ENCODE measurements at places on chromosomes 2 and 18. TPM values are rescaled to one million over a fixed set of nuclear protein-coding genes. Genes with fewer than 3 reads are reported as not detected.

The OSBPL6 gene
- total RNA-seq = 0.42 TPM

- H3K4me3 ChIP-seq = no peak overlapping the region
- H3K27me3 ChIP-seq = peaks cover 46% of the 10 kb centered on the region
- H3K27ac ChIP-seq = no peak overlapping the region
- no peak for DNase-seq
These were observed 14.7 kb downstream of the UGT1A10 start for GRCh38 chr2:233650981-233651380.

- DNase-seq = no peak
- peaks cover 58% of the 10 kb centered on the region for H3K4me1 ChIP-seq
- H3K27ac ChIP-seq = peak overlapping the region; percentile 100
These were observed 40.7 kb downstream of the PCBP1 start for GRCh38 chr2:70128005-70128404.

GRCh38 chr2:96108151-96108540, 8.2 kb downstream of the ADRA2B start:
- no peak overlapping the region for H3K4me3 ChIP-seq
- H3K27ac ChIP-seq = no peak overlapping the region
- DNase-seq = no peak
- no peaks in the 10 kb centered on the region for H3K27me3 ChIP-seq
- H3K4me1 ChIP-seq = no peaks in the 10 kb centered on the region

The SERPINB10 gene
- not detected for total RNA-seq

The TMEM214 gene
- total RNA-seq = 47.3 TPM

DNA sequence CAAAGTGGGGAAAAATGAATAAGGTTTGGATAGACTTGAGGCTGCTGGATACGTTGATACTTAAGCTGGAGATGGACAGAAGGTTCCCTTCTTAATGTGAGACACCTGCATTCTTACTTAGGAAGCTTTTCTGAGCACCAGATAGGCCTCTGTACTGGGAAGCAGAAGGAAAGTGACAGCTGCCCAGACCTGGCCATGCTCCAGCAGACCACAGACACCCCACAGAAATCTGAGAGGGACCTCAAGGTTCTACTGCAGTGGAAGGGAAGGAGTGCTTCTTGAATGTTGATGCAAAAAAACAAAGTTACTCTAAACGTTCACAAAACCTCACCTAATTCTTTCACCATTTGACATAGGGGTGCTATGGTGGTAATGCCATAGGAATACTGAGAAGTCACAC, 642.1 kb upstream of the ID2 start:
- no peaks in the 10 kb centered on the region for H3K27me3 ChIP-seq
- H3K4me3 ChIP-seq = no peak overlapping the region
- H3K36me3 ChIP-seq = no peaks in the 10 kb centered on the region
- no peak overlapping the region for H3K27ac ChIP-seq

- H3K27me3 ChIP-seq = no peaks in the 10 kb centered on the region
- H3K4me3 ChIP-seq = no peak overlapping the region
- DNase-seq = no peak
- no peak overlapping the region for H3K27ac ChIP-seq
- H3K4me1 ChIP-seq = no peaks in the 10 kb centered on the region
These were observed 290.2 kb upstream of the TMEFF2 start for GRCh38 chr2:192484903-192485302.

GRCh38 chr18:28808373-28808772, 631.4 kb upstream of the CDH2 start:
- H3K27ac ChIP-seq = no peak overlapping the region
- no peaks in the 10 kb centered on the region for H3K36me3 ChIP-seq
- no peaks in the 10 kb centered on the region for H3K27me3 ChIP-seq
- H3K4me3 ChIP-seq = no peak overlapping the region
- H3K4me1 ChIP-seq = no peaks in the 10 kb centered on the region

The WNT6 gene
- total RNA-seq = not detected

- H3K36me3 ChIP-seq = no peaks in the 10 kb centered on the region
- H3K4me1 ChIP-seq = peaks cover 6% of the 10 kb centered on the region
- H3K27ac ChIP-seq = no peak overlapping the region
- H3K4me3 ChIP-seq = no peak overlapping the region
- no peak for DNase-seq
- peaks cover 1% of the 10 kb centered on the region for H3K27me3 ChIP-seq
These were observed 33.2 kb downstream of the MLPH start for GRCh38 chr2:237520290-237520689.

The TTR gene
- not detected for total RNA-seq

DNA sequence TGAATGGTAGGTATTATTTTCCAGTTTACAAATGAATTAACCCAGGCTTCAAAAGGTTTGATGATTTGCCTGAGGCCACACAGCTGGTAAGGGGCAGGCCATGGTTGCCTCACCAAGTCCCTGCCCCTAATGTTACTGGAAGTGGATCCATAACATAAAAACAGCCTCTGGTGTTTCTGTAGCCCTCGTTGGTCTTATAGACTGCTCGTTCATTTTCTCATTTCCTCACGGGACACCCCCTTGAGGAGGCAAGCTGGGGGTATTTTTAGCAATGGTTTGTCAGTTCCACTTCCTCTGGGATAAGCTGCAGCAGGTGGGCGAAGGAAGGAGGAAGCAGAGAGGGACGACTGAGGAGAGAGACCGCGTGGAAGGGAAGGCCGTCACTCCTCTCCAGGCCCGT, 32.9 kb upstream of the NDUFV2 start:
- no peak for DNase-seq
- H3K4me3 ChIP-seq = no peak overlapping the region
- no peaks in the 10 kb centered on the region for H3K27me3 ChIP-seq
- peaks cover 18% of the 10 kb centered on the region for H3K4me1 ChIP-seq
- H3K27ac ChIP-seq = no peak overlapping the region
- no peaks in the 10 kb centered on the region for H3K36me3 ChIP-seq

GRCh38 chr2:171741189-171741588, 53.9 kb downstream of the DYNC1I2 start:
- H3K4me1 ChIP-seq = peaks cover 14% of the 10 kb centered on the region
- no peak overlapping the region for H3K4me3 ChIP-seq
- H3K27me3 ChIP-seq = no peaks in the 10 kb centered on the region

- H3K27me3 ChIP-seq = no peaks in the 10 kb centered on the region
- no peaks in the 10 kb centered on the region for H3K4me1 ChIP-seq
- no peak overlapping the region for H3K4me3 ChIP-seq
- no peak overlapping the region for H3K27ac ChIP-seq
These were observed 437.4 kb upstream of the MC4R start for GRCh38 chr18:60809937-60810336.

DNA sequence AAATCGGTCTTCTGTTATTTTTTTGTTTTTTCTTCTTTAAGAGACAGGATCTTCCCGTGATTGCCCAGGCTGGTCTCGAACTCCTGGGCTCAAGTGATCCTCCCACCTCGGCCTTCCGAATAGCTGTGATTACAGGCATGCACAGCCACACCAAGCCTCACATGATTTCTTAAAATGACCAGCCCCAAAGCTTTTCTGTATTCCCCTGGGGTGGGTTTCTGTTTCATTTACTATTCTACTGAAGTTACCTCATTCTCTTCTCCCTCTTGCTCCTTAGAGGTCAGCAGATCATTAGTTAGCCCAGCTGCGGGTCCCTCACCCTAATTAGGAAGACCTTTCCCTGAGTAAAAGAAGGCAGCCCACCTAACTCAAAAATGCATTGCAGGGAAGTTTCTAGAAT, 27.6 kb downstream of the SLC1A4 start:
- H3K4me3 ChIP-seq = no peak overlapping the region
- H3K36me3 ChIP-seq = peaks cover 5% of the 10 kb centered on the region

DNA sequence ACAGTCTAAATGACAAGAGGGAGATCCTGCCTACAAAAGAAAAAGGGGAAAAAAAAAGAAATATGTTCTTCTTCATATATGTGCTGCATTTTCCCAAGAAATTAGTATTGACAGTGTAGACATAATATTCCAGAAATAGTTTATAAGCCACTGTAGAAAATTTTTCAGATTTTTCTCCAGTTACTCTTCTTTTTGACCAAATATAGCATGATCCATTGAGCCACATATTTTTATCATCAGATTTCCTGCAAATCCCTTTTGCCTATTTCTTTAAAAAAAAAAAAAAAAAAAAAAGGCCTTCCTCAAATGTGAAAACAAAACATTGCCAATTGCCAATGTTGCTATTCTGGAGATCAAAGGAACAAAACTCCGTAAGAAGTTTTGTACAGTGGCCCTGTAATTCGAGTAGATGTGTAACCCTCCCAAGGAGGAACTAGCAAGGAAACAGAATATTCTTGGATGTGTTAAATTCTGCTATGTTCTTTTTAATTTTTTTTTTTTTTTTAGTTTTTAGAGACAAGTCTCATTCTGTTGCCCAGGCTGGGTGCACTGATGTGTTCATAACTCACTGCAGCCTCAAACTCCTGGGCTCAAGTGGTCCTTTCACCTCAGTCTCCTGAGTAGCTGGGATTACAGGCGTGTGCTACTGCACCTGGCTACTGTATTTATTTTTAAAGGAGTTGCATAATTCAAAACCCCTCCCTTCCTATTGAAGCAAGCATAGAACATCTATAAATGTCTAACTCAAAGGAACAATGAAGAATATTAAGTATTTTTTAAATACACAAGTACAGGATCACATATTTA, 12.5 kb upstream of the CABYR start:
- no peak overlapping the region for H3K4me3 ChIP-seq
- no peaks in the 10 kb centered on the region for H3K27me3 ChIP-seq
- H3K36me3 ChIP-seq = peaks cover 12% of the 10 kb centered on the region
- H3K27ac ChIP-seq = no peak overlapping the region
- DNase-seq = no peak
- H3K4me1 ChIP-seq = peaks cover 9% of the 10 kb centered on the region

DNA sequence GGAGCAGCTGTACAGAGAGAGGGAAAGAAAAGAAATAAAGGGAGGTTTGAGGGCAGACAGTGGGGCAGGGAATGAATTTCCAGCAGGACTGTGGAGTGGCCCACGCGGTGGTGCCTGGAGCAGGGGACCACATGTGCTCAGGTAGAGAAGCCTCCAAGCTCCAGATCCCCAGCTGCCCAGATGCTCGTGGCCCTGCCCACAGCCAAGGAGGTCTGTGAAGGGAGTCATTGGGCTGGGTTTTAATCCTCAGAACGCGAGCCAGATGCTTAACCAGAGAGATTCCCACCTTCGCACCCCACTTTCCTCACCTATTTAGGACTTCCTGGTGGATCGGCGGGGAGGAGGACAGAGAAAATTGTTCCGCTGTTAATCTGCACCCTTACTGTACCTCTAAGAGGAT, 369.4 kb downstream of the PARD3B start:
- no peak for DNase-seq
- H3K36me3 ChIP-seq = peaks cover 2% of the 10 kb centered on the region
- H3K4me3 ChIP-seq = no peak overlapping the region
- no peaks in the 10 kb centered on the region for H3K4me1 ChIP-seq

DNA sequence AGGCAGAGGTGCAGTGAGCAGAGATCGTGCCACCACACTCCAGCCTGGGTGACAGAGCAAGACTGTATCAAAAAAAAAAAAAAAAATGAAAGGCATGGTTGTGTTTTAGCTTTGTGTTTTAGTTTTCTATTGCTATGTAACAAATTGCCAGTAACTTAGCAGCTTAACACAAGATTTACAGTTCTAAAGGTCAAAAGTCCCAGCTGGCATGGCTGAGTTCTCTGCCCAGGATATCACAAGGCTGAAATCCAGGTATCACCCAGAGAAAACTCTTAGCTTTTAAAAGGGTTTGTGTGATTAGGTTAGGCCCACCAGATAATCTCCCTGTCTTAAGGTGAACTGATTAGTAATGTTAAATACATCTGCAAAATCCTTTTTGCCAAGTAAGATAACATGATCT, 107.7 kb upstream of the YPEL5 start:
- DNase-seq = no peak
- no peak overlapping the region for H3K4me3 ChIP-seq
- H3K27me3 ChIP-seq = peaks cover 36% of the 10 kb centered on the region
- no peaks in the 10 kb centered on the region for H3K36me3 ChIP-seq
- H3K27ac ChIP-seq = no peak overlapping the region
- peaks cover 2% of the 10 kb centered on the region for H3K4me1 ChIP-seq

The CUL3 gene
- 94.8 TPM for total RNA-seq

- H3K4me3 ChIP-seq = no peak overlapping the region
- no peak overlapping the region for H3K27ac ChIP-seq
- no peaks in the 10 kb centered on the region for H3K27me3 ChIP-seq
- no peak for DNase-seq
- H3K4me1 ChIP-seq = no peaks in the 10 kb centered on the region
These were observed 174.0 kb downstream of the CCDC85A start for GRCh38 chr2:56357655-56358295.

GRCh38 chr2:152584301-152584700, 133.0 kb downstream of the PRPF40A start:
- no peak overlapping the region for H3K4me3 ChIP-seq
- H3K36me3 ChIP-seq = no peaks in the 10 kb centered on the region
- no peak overlapping the region for H3K27ac ChIP-seq

- no peaks in the 10 kb centered on the region for H3K27me3 ChIP-seq
- peak overlapping the region; percentile 96 for H3K27ac ChIP-seq
- peaks cover 4% of the 10 kb centered on the region for H3K36me3 ChIP-seq
- no peak for DNase-seq
- peaks cover 31% of the 10 kb centered on the region for H3K4me1 ChIP-seq
These were observed 225.4 kb upstream of the ID2 start for GRCh38 chr2:8456151-8457091.

The TWIST2 gene
- total RNA-seq = not detected

DNA sequence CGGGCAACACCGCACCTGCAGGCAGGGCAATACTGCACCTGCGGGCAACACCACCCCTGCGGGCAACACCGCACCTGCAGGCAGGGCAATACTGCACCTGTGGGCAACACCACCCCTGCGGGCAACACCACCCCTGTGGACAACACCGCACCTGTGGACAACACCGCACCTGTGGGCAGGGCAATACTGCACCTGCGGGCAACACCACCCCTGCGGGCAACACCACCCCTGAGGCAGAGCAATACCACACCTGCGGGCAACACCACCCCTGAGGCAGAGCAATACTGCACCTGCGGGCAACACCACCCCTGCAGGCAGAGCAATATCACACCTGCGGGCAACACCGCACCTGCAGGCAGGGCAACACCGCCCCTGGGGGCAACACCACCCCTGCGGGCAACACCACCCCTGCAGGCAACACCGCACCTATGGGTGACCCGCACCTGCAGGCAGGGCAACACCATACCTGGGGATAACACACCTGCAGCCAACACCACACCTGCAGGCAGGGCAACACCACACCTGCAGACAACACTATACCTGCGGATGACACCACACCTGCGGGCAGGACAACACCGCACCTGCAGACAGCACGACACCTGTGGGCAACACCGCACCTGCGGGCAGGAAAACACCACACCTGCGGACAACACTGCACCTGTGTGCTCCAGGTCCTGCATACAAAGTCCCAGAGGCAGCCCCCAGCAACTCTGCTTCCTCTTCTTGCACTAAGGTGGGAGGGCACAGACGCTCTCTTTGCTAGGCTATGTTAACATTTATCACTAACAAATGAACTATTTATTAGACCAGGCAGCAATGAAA, 57.7 kb downstream of the EIPR1 start:
- no peak for DNase-seq
- H3K27ac ChIP-seq = no peak overlapping the region
- H3K4me3 ChIP-seq = no peak overlapping the region
- no peaks in the 10 kb centered on the region for H3K27me3 ChIP-seq
- H3K36me3 ChIP-seq = peaks cover 2% of the 10 kb centered on the region

DNA sequence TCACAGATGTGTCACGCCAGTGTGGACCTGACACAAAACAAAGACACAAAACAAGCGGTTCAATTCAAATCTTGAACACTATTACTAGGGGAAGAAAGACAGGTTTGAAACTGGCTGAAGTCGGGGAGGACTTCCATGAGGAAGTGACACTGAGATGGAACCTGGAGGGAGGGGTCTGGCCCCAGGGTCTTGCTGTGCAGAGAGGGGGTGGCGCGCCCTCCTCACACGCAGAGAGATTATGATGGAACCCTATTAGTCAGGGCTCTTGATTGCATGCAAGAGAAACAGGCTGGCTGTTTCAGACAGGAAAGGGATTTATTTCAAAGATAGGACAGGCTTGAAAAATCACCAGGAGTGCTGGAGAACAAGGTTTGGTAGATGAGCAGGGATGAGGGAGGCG, 363.6 kb upstream of the HS6ST1 start:
- H3K36me3 ChIP-seq = no peaks in the 10 kb centered on the region
- DNase-seq = no peak
- H3K27me3 ChIP-seq = peaks cover 22% of the 10 kb centered on the region
- H3K4me1 ChIP-seq = no peaks in the 10 kb centered on the region
- H3K4me3 ChIP-seq = no peak overlapping the region

Data from T-helper 17 cell (primary cell).